ENCODE measurements at places on chromosomes 7 and 10.

DNA sequence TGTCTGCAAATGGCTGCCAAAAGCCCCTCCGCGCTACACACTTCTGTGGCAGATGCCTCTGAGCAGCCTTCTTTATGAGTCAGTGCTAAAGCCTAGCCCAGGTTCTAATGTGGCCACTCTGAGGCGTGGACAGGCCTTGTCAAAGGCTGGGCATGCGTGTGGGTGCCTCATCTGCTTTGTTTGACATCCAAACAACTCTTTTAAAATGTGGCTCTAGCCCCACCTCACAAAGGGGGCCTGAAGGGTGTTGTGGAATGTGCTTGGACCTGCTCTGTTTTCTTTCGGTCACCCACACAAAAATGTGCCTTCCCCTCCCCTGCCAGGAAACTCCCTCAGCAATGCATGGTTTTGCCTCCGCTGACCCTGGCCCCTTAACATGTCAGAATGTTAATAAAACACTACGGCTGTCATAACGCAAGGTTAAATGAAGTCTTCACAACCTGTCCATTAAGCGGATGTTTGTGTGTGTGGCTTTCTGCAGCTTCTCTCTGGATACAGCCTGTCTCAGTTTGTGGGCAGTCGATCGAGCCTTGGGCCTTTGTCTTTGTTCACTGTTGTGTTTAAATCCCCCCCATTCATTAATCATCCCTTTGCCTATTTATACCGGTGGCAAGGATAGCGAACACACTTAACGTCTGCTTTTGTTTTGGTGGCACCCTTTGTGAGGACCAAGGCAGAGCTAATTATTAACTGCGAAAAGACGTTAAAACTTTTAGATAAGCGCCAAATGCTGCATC lies 718.9 kb downstream of the LRMDA start:
- DNase-seq, result no peak

DNA sequence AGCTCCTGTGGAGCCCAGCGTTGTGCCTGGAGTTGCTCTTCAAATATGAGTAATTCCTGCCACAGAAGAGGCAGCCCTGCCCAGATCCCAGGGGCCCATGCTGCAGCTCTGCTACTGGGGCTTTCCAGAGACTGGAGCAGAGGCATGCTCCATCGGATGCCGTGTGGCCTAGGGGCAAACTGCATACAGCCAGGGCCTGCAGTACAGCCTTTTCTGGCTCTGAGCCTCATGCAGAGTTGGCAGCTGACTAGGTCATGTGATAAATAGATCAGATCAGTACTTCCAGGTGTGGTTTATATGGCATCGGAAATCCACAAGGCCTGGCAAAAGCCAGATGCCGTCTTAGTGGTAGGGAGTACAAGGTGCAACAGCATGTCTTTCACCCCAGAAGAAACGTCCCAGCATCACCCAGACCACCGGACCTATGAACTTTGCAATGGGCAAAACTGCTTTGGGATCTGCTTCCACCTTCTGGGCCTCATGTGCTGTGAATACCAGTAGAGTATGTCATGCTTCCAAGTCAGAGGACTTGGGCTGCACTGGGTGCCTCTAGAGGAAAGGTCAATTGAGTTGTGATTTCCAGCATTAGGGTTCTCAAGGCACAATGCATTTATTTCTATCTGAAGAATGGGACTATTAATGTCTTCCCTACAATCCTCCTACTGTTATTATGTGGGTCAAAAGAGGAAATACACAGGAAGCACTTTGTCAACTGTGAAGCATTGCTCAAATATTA lies 250.7 kb upstream of the ZNF32 start:
- DNase-seq, result no peak

GRCh38 chr7:135213831-135214230 lies 2.5 kb upstream of the WDR91 start:
- DNase-seq, result no peak

DNA sequence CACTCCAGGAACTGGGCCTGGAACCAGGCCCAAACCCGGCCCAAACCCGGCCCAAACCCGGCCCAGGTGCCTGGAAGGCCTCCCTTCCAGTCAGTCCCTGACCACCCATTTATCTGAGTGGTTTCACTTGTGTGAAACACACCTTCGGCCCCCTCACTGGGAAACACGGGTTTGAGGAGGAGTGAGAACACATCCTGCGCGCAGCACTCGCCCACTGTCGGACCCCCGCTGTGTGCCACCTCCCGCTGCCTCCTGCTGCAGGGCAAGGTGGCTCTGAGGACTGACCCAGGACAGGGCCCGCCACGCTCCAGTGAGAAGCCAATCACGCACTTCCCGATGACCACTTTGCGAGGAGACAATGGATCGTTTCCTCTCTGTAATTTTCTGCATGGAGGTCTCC lies 197.5 kb downstream of the BUB3 start:
- no peak for DNase-seq

DNA sequence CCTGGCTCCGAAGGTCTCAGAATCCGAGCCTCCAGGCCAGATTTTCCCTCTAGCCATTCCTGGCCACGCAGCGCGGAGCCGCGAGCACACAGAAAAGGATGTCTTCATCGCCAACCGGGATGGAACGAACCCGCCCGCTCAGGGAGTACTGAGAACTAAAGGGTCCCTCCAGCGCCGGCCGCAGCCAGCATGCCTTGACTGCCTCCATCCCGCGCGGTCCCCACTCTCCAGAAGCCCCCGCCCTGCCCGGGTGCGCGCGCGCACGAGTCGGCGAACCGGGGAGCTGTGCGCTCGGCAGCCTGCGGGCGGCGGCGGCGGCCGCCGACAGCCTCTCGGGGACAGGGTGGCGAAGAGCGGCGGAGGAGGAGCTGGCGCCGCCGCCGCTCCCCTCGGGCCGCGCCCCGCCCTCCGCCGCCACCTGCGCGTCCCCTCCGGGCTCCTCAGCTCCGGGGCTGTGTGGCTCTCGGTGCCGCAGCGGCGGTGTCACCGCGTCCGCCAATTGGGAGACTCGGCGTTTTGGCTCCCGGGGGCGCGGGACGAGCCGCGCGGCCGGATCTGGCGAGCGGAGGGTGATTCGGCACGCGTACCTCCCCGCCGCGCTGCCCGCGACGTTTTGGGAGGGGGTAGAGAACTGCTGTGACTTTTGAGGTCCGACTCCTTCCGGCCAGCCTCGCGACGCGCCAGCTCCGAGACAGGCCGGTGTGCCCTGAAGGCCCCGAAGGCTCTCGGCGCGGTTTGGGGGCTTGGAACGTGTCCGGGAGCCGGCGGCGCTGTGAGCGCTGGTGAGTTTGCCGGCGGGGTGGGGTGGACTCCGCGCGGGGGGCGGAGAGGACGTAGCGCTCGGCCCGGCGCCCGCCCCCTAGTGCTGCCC lies 453 bp upstream of the GALNT17 start:
- DNase-seq, result no peak

GRCh38 chr10:43867113-43867512 lies 218.4 kb upstream of the ZNF32 start:
- no peak for DNase-seq

- no peak for DNase-seq
Observed at GRCh38 chr7:146948703-146949102, 832.1 kb downstream of the CNTNAP2 start.

DNA sequence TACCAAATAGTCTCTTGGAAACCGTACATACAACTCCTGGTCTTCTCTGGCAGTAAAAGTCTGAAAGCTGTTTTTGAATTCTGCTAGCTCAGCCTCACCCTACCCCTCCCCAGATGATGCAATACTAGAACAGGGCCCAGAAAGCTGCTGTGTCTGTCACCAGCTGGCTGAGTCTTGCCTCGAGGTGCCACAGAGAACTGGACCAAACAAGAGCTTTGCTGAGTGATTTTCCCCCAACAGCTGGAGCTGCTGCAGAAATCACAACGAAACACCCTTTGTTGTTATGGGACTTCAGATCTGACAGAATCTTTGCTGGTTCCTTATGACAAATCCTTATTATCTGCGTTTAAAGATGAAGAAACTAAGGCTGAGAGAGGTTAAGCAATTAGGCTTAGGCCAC lies 134.1 kb downstream of the SPAG6 start:
- DNase-seq, result peak; percentile 41

DNA sequence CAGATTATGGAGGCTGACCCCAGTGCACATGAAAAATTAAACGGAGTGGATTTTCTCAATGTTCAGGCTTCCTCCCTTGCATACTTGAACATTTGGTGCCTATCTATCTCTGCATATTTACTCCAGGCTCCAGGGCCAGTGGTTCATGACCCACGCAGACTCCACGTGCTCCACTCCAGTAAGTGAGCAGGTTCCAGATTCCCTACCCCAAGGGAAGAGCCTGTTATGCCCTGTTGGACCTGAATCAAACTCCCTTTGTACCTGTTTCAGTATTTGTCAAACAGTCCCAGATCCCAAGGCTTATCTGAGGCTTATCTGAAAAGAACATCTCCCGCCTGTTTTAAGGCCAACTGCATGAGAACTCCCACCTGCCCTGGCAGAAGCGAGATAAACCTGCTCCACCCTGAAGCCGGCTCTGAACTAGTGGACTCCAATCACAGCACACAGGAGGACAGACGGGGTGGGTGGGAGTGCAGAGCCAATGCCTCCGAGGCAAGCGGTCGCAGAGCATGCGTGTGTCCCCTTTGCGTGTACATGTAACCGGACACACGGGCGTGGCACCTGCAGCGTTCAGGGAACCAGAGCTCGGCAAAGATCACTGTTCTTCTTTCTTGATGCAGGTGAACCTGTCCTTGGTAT lies 2.3 kb upstream of the FUOM start:
- no peak for DNase-seq

- DNase-seq, result no peak
Observed at GRCh38 chr10:97812696-97813095, 36.9 kb upstream of the GOLGA7B start.

GRCh38 chr7:44433255-44434022 lies 57.0 kb downstream of the NUDCD3 start:
- no peak for DNase-seq

DNA sequence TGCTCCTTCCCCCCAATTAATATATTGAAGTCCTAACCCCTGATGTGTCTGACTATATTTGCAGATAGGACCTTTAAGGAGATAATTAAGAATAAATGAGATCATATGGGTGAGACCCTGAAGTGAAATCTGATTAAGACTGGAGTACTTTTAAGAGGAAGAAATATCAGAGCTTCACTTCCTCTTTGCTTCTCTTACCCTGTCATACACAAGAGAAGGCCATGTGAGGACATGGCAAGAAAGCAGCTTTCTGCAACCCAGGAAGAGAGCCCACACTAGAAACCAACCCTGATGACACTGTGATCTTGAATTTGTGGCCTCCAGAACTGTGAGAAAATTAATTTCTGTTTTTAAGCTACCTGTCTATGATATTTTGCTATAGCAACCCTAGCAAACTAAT lies 44.2 kb downstream of the JMJD1C start:
- DNase-seq, result no peak

GRCh38 chr7:68125168-68125567 lies 1128.5 kb downstream of the TYW1 start:
- no peak for DNase-seq

DNA sequence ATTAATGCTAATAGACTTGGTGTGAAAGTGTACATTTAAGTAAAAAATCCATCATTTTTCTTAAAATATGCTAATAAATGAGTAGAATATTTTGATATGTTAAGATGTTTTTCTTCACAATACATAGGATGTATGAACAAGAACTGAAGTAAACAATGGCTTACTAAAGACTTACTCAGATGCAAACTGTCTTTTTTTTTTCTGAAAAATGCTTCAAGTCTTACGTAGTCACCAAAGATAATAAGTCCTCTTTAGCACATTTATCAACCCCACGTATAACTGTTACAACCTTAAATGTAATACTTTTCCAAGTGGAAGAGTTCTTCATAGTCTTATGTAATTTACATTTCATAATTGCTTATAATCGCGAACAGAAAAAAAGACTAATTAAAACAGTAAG lies 54.8 kb downstream of the MDFIC start:
- peak; percentile 41 for DNase-seq

GRCh38 chr10:6980353-6980752 lies 400.3 kb upstream of the PRKCQ start:
- DNase-seq, result no peak

DNA sequence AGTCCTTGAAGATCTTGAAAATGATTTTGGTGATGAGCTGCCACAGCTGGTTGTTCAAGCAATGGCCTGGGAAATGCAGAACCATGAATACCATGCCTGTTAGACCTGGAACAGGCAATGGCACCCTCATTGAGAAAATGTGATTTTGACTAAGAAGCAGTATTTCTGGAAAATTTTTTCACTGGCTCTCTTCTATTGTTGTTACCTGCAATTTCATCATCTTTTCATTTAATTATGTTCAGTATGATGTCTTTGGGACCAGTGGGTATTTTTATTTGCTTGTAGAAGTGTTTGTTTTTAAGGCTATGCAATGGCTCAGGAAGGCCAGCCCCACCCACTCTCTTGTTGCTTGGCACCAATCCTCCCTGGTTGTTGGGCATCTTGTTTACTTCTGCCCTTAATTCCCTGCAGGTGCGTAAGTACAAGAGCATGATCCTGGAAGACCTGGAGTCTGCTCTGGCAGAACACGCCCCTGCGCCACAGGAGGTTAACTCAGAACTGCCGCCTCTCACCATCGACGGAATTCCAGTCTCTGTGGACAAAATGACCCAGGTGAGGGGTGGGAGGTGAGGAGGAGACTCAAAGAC lies 78.6 kb downstream of the NRF1 start:
- DNase-seq, result no peak

DNA sequence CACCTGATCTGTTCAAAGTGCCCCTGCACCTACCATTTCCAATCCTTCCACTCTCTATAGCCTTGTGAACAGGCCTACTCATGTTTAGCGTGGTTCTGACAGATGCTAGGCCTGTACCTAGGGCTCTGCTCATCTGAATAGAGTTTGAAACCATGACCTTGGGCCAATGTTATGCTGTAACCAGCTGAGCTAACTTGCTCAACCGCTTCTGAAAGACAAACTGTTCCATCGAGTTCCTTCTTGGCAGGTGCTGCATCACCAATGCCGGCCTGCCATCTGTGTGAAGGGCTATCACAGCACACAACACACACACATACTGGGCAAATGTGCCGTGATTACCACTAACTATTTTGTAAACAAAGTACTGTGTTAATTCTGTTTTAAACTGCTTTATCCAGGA lies 419.0 kb upstream of the GALNT17 start:
- DNase-seq, result no peak

DNA sequence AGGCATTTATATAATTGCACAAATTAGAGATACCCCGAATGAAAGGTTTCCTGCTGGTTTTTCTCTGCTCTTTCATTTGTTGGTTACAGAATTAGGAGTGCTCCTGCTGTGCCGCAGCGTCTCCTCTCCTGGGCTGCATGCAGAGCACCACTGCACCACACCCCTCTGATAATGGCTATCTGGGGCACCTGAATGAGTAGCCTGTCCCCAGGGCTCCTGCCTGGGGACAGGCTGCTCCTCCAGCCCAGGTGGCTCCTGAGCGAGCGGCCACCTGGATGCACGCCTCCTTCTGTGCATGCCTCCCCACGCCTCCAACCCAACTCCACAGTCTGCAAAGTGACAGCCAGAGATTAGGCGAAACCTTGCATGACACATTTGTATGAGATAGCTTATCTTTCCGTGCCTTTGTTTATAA lies 242.6 kb upstream of the FZD8 start:
- no peak for DNase-seq

DNA sequence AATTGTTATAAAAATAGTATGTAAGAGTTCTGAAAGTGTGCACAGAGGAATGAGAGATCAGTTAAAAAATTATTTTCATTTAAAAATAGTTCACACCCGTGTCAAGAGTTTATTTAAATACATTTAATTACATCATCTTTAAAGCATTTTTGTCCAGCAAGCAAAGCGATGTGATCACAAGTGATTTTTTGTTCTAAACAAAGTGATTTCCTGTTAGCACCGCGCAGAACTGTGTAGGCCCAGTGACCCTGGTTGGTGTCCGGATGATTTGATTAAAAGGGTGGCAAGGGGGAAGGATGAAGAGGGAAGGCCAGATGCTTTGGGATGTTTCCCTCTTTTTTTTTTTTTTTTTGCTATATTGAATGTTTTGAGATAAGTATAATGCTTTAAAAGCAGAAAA lies 227.8 kb upstream of the PITRM1 start:
- DNase-seq, result peak; percentile 12
